Jurkat, Clone E6-1 (cell line): ENCODE measurements at places on chromosomes 6 and 20.

- no peak for DNase-seq
These were observed 120.4 kb downstream of the LRRC1 start for GRCh38 chr6:53915026-53915691.

- DNase-seq, result no peak
These were observed 85.6 kb upstream of the CARMIL1 start for GRCh38 chr6:25193460-25194171.

GRCh38 chr20:57658833-57659516 lies 38.7 kb upstream of the ZBP1 start:
- DNase-seq, result peak; percentile 60

GRCh38 chr6:135465903-135466302 lies 31.6 kb downstream of the AHI1 start:
- DNase-seq, result no peak

- no peak for DNase-seq
These were observed 263.0 kb downstream of the FOXC1 start for GRCh38 chr6:1872649-1873131.

DNA sequence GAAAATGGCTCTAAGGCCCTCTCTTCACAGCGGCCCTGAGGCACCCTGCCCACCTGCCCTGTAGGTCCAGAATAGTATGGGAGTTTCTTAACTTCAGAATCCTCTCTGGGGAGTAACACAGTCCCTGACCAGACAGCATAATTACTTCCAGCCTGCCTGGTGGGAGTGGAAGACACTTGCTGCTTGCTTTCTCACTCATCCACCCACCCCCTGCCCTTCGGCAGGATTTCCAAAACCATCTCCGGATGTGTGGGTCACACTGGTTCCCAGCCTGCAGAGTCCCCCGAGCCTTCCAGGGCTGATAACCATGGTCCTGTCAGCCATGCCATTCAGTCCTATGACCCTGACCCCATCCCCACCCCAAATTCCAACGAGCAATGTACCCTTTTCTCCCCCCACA lies 5.4 kb downstream of the SLC29A1 start:
- no peak for DNase-seq

DNA sequence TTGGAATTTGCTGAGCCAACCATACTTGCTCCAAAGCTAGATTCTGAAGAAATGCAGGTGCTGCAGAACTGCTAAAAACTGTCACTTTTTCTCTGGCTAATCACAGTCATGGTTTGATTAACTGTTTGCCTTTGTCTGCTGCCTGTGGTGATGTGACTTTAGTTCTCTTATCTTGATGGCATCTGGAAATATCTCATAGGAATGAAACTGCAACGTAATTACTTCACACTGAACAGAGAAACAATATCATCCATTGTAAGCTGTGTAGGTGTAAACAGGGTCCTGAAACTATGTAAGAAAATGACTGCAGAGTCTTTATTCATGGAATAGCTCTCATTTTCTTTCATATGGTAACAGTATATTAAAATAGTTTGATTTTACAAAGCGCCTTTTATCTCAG lies 721.9 kb upstream of the HS3ST5 start:
- no peak for DNase-seq

GRCh38 chr6:165906736-165907135 lies 243.7 kb upstream of the PDE10A start:
- DNase-seq, result no peak
